ENCODE measurements at places on chromosomes 11 and 22.

DNA sequence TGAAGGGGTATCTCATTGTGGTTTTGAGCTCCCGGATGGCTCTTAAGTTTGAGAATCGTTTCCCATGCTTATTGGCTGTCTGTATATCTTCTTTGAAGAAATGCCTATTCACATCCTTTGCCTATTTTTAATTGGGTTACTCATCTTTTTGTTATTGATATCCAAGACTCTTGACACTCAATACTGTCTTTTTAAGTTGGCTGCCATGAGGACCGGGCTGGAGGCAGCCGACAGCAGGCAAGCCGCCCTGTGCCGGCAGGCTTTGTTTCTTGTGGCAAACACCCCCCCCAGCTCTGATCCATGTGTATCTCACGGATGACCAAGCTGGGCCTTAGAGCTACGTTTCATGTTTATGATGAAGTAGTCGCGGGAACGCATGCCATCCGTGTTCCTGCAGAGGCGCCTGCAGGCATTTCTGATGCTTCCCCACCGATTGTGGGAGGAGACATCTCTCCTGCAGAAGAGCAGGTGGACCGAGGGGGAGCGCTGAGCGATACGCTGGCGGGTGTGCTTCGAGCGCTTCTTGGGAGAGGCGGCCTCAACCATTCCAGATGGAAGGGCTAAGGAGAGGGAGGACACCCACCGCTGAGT is 95.8 kb downstream of the TBC1D22A start:
- no peak for DNase-seq

GRCh38 chr22:41481925-41482318 is 13.0 kb downstream of the ACO2 start:
- DNase-seq: no peak

DNA sequence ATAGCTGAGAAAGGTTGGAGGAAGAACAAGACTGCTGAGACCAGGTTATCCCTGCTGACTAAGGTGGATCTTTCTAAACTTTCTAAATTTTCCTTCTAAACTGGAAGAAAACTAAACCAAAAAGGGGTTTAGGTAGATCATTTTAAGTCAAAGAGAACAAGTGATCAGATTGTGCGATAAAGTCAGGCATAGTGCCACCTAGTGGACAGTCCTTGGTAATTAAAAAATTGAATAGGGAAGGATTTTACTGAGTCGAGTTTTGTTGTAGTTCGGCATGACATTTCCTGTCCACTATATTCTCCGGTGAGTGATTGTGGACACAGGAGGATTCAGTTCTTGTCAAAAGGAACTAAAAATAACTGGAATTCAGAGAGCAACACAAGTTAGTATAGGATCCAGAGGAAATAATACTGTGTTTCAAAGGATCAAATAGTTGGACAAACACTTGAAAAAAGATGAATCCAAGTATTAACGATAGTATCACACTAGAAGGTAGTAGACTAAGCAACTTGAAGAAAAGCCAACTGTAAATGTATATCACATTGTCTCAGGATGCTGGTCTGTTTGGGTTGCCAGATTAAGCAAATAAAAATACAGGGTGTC is 1236.4 kb downstream of the FAM181B start:
- DNase-seq: peak; percentile 55

DNA sequence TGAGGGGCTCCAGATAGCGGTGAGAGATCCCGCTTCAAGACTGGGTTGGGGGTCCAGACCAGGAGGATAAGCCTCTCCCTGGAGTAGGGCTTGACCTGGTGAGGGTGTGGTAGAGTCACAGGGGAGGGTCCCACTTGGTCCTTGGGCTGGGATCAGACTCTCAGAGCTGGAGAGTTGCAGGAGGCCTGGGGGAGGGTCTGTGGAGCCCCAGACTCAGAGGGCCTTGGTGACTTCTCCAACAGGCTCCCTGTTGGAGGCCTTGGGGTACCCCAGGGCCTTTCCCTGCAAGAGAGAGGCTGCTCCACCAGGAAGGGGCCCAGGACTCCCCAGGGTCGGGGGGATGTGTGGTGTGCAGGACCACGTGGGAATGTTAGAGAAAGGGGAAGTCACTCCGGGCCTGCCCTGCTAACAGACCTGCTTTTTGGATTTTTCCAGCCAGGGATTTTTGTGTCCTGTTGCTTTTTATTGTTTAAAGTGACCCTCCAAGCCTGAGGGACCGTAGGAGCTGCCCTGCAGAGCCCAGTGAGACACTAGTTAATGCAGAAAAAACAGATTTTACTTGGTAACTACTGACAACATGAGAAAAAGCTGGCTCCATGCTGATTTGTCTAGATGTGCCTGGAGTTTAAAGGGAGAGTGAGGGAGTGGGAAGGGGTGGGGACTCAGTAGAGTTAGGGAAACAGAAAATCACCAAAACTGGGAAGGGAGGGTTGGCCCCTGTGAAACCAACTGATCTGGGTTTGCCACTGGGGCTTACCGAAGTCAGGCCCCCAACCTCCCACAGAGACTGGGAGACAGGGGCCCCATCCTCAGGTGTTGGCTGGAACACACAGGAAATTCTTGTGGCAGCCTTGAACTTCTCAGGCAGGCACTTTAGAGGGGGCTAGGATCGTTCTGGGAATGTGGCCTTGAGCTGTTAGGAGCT is 801 bp upstream of the TXNRD2 start:
- DNase-seq: peak; percentile 57

DNA sequence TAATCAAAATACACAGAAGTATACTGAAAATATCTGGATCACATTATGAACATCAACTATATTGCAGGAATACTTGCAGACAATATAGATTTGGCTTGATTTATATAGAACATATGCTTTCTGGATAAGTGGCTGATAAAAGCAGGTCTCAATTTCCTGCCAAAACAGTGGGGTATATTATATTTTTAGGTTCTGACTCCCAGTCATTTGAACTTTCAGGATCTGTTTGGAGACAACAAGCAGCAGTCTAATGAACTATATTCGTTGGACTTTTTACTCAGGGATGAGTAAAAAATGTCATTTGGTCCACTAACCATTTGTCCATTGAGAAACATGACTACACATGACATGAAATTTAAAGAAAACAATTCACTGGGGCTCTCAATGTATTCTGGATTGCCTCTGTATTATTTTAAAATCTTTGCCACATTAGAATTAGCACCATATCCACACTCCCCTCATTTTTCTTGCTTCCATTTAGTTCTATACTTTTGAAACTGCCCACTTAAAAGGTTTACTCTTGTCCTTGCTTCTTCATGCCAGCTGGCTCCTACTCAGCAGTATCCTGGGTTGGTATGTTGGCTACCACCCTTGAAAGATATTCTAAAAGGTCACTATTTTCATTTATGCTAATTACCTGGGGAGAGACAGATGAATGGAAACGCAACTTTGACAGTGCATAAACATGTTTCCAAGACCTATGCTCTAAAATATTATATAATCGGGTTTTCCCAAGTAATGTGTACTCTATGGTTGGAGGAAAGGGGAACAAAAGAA is 153.0 kb downstream of the APOL5 start:
- DNase-seq: no peak

DNA sequence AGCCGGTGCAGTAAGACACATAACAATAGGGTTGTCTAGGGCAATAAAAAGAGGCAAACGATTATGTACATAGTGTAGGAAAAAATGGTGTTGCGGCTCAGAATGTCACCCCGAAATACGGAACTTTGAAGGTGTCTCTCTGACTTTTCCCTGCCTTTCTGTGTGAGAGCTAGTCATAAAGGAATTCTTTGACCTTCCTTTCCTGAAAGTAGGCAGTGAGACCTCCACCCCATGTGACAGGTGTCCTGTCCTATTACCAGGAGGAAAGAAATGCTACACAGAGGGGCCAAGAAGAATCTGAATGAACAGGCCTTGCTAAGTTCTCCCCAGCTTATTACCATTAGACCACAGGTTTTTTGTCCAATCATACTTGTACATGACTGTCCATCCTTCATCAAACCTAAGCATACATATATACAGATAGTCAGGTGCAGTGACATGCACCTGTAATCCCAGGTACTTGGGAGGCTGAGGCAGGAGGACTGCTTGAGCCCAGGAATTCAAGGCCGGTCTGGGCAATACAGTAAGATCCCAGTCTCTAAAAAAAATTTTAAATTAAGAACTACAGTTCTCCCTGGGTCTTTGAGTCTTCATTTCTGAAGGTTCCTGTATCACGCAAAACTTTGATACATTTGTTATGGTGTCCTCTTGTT is 16.1 kb upstream of the TOP3B start:
- DNase-seq: no peak

DNA sequence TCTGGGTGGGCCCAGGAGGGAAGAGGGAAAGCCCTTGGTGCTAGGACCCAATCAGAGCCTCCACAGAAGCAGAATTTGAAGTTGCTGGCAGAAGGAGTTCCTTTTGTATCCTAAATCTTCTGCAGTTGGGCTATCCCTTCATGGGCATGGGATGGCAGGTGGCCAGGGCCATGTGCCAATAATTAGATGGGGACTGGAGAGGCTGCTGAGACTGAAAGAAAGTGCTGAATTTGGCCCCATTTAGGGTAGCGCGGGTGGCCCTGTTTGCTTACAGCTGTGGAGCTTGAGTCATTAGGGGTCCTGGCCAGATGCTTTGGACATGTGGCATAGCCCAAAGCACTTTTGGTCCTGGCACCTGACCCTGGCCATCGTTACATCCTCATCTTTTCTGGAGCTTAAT is 27.1 kb downstream of the PARVA start:
- DNase-seq: no peak

DNA sequence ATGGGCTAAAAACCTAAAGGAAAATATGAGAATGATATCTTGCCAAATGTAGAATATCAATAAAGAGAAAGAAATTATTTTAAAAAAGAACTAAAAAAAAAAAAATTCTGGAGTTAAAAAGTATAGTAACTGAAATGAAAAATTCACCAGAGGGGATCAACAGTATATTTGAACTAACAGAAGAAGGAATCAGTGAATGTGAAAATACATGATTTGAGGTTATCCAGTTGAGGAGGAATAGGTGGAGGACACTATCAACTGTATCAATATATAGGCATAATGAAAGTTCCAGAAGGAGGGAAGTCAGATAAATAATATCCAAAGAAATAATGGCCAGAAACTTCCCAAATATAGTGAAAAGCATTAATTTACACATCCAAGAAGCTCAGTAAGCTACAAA is 16.1 kb upstream of the HORMAD2 start:
- DNase-seq: no peak

DNA sequence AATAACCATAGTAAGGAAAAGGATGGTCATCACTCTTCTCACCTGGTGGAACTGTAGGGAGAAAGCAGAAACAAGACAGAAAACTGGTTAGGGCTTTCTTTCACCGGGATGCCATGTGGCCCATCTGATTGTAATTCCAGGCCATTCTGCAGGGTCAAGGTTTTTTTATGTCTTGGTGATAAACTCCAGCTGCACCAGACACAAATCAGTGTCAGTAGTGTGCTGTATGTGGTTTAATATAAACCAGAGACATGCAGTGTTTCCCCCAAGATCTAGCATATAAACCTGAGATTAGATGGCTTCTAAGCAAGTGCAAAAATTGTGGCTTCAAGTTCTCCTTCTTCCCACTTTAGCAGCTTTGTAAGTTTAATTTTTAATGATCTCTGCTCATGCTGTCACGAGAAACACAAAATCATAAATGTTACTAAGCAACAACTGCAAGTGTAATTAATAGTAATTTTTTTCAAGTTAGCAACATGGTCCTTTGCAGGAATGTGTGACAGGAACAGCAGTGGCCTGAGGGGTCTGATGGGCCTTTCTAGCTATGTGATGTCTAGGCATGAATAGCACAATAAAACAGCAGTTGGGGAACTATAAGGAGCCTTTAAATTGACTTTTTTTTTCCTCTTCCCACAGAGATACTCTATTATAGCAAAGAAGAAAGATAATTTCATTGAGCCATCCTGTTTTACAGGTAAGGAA is 41.6 kb downstream of the BDNF start:
- DNase-seq: no peak

- DNase-seq: no peak
Measured at GRCh38 chr22:42344361-42344905, 74.0 kb upstream of the TCF20 start.

DNA sequence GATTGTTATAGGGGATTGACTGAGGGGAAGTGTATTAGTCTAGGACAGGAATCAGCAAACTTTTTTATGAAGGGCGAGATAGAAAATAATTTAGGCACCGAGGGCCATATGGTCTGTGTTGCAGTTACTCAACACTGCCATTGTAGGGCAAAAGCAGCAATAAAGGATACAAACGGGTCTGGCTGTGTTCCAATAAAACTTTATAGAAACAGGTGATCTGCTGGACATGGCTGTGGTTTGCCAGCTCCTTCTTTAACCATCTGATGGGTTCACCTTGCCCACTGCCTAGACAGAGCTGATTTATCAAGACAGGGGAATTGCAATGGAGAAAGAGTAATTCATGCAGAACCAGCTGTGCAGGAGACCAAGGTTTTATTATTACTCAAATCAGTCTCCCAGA is 20.0 kb downstream of the PRR5L start:
- DNase-seq: no peak

- no peak for DNase-seq
Measured at GRCh38 chr11:72712168-72712751, 38.0 kb upstream of the PDE2A start.

DNA sequence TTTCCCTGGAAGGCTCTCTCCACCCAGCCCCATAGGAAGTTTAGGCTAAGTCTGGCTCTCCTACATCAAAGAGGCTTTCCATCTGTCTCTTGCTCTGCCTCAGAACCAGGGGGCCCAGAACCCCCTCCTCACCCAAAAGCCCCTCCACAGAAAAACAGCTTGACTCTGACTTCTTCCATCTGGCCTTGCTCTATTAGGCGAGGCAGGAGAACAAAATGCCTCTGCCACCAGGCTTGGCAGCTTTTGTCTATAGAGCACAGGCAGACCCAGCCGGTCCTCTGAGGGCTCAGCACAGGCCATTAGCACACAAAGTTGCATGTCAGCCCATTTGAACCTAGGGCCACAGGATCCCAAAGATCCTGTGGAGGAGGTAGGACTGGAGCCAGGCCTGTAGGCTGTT is 75.7 kb upstream of the SUSD2 start:
- DNase-seq: no peak

- DNase-seq: no peak
Measured at GRCh38 chr22:36386351-36386899, 1.3 kb downstream of the MYH9 start.

DNA sequence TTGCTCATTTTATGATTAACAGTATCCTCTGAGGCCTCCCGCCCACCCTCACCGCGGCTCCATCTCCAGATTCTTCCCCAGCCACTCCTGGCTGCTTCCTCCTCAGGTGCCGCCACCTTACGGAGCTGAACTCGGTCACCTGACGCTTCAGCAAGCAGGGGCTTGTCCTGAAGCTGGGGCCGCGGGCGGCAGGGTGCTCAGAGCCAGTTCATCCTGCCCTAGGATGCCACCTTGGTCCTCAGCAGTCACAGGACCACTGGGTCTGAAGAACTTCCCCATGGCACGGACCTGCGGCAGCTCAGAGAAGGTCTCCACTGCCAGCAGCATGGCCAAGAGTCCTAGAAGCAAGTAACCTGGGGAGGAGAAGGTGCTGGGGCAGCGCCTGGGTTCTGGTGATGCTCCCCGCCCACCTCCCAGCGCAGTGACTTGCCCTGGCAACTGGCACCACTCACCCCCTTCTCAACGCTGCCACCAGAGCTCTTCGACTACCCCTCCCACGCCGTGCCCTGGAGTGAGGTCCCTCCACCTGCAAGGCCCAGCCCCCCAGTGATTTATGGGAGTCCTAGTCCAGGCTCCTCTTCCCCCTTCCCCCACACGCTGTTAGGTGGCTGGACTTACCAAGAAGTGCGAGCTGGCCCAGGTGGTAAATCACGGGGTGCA is 2.6 kb downstream of the KCNK7 start:
- no peak for DNase-seq

- no peak for DNase-seq
Measured at GRCh38 chr11:10388101-10388500, 67.0 kb upstream of the AMPD3 start.

All from common myeloid progenitor, CD34-positive (primary cell).